Renal cortical epithelial cell (primary cell): ENCODE measurements at places on chromosomes 4 and X. TPM values are rescaled to one million over a fixed set of nuclear protein-coding genes. Genes with fewer than 3 reads are reported as not detected.
A peak's percentile ranks its signal among the peaks of the same experiment; 100 is the strongest.

SMR3B gene
- total RNA-seq, result not detected in 2 replicates

PROM1 gene
- 61.6 and 98.4 TPM in 2 replicates for total RNA-seq

NAA11 gene
- not detected in 2 replicates for total RNA-seq

ZNF182 gene
- 3.3 and 10.0 TPM in 2 replicates for total RNA-seq

DNA sequence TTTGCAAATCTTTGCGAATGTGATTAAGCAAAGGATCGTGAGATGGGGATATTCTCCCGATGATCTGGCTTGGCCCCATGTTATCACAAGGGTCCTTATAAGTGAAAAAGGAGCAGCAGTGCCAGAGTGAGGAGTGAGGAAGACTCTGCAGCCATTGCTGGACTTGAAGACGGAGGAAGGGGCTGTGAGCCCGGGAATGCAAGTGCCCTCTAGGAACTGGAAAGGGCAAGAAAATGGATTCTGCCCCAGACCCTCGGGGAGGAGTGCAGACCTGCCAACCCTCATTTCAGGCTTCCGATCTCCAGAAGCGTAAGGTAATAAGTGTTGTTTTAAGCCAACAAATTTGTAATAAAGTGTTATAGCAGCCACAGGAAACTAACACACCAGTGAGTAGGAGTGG lies 76.3 kb downstream of the EVC start:
- DNase-seq, result no peak

DNA sequence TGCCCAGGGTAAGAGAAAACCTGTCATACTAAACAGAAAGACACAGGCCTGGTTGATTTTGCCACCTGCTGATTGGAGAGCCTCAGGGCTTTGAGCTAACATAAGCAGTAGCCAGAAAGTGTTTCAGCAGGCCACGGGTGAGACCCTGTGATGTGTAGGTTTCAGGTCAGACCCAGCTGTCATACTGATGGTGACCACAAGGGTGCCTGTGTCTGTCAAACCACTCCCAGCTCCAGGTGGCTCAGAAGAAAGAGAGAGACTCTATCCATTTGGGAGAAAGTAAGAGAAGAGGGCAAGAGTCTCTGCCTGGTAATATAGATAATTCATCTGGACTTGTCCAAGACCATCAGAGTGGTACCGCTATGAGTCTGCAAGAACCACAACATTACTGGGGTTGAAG lies 72.8 kb upstream of the NLRP2B start:
- DNase-seq, result no peak

- peak; percentile 95 for DNase-seq
These were observed 104.7 kb upstream of the NOCT start for GRCh38 chr4:138910914-138911336.

DNA sequence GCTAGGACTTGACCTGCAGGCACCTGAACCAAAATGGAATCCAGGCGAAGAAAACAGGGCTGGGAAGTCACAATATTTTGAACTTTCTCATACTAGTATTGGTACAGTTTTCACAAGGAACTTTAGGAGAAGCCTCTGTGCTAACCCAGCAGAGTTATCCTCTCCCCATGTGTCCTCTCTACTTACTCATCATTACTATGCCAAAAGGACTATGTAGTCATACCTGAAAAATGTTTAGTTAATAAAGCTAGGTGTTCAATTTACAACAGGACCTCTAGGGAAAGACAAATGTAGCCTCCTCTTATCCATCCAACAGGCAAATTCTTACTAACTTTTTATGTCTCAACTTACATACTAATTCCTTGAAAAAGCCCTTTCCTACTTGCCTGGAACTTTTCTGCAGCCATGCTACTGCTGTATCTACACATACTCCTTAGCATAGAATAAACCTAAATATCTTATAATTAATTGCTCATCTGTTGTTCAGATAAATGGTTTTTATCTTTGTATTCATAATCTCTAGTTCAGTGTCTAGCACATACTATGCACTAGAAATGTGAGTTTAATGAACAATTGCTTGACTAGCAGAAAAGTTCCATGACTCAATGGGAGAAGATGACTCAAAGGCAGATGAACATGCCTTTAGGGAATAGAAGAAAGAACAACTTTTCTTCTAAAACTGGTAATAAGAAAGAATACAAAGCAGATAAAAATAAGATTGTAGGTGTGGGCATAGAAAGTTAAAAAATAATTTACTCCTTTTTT lies 215.5 kb upstream of the VEGFC start:
- DNase-seq, result peak; percentile 53

GRCh38 chr4:2378401-2378800 lies 40.0 kb downstream of the ZFYVE28 start:
- DNase-seq, result no peak

- no peak for DNase-seq
These were observed 70.9 kb upstream of the ENPP6 start for GRCh38 chr4:184288451-184289178.

GRCh38 chrX:44580466-44580865 lies 37.8 kb upstream of the FUNDC1 start:
- peak; percentile 54 for DNase-seq

DNA sequence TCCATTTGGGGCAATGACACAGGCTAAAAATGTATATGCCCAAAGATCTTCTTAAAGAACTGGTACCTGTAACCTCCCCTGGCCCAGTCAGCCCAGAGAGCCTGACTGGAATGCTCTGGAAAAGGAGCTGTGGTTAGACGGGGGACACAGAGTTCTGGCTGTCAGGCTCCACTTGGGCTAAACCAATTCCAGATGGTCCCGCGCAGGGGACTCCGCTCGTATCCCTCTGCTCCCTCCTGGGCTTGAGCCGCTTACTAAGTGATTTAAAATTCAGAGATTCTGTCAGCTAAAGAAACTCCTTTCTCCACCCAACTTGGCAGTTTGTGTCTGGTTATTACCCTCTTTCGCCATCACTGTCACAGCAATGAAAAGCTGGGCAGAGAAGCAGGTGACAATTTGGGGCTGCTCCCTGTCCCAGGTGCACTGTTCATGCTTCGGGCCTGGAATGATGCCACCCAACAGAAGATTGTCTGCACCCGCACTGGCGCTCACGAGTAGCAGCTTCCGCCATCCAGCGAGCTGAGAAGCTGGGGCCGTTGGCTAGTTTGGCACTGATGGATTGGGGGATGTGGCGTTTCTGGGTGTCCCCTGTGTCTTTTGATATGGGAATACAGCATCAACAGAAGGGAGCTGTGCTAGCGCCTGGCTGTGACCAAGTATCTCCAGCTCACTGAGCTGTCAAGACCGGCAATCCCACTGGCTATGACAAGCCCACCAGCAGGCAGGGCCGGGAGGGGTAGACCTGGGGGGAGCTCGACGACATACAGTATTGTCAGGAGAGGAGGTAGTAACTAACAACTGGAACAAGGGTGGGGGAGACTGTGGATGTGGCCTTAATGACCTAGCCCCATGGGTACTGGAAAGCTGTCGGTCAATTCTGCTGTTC lies 6.7 kb upstream of the IRAK1 start:
- DNase-seq, result no peak

DNA sequence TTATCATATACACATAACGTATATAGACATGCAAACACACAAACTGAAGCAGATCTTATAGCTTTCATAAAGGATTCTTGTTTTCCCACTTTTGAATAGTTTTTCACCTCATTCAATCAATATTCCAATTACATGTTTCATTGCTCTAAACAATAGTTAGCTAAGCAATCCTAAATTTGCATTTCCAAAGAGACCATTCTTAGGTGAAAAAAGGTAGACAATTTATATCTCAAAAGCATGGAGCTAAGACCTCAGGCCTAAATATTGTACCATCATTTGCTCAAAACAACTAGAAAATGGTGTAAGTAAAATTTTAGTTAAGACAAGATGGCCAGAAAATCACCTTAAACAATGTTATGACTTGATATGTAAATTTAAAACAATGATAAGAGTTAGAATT lies 1148.5 kb upstream of the DIAPH2 start:
- DNase-seq, result no peak

DNA sequence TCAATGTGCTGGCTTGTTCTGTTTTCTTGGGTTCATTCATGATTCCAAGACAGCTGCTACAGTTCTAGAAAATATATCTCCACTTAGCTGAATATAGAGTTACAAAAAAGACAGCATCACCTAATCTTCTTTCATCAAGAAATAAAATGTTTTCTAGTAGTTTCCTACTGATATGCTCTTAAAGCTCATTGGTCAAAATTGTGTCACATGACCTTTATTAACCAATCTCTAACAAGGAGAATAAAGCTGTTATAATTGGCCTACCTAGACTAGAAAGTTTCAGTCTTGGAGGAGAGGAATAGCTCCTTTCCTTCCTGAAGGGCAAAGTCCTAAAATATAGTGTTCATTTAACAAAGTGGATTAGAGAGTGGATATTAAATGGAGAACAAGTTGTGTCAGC lies 8.1 kb upstream of the PCDH18 start:
- no peak for DNase-seq

GRCh38 chr4:26985873-26986272 lies 125.2 kb downstream of the STIM2 start:
- peak; percentile 22 for DNase-seq

DNA sequence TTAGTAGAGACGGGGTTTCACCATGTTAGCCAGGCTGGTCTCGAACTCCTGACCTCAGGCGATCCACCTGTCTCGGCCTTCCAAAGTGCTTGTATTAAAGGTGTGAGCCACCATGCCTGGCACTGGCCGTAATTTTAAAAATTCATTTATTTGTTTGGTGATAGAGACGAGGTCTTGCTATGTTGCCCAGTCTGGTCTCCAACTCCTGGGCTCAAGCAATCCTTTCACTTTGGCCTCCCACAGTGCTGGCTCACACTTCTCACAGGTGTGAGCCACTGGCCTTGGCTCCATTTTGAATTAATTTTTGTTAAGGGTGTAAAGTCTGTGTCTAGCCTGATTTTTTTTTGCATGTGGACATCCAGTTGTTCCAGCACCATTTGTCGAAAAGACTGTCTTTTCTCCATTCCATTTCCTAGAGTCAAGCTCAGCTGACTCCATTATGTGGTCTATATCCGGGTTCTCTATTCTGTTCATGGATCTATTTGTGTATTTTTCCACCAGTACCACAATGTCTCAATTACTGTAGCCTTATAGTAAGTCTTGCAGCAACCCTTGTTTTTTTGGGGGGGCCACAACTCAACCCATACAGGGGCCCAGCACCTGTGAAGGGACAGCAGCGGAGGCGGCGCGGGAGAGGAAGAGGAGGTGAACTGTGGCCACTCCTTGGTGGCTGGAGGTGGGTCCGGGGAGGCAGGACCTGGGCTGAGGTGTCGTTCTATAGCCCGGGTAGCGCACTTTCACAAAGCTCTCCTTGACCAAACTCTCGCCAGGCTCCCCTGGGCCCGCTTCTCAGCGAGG lies 1.5 kb upstream of the NSD2 start:
- DNase-seq, result no peak

DNA sequence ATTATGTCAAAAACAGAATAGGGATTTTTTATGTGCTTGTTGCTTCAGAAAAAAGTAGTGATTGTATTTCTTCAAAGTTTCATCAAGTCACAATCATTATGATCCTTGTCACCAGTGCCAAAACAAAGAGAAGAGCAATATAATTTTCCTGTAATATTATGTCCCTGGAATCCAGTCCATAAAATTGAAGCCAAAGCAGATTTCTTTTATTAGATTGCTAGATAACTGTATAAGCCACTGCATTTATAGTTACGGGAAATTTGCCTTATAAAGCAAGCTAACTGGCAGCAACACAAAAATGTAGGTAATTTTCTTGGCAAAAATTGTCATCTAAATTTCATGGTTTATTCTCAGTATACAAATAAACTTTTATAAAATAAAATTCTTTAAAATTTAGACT lies 296.1 kb upstream of the ANKRD50 start:
- DNase-seq, result no peak

DNA sequence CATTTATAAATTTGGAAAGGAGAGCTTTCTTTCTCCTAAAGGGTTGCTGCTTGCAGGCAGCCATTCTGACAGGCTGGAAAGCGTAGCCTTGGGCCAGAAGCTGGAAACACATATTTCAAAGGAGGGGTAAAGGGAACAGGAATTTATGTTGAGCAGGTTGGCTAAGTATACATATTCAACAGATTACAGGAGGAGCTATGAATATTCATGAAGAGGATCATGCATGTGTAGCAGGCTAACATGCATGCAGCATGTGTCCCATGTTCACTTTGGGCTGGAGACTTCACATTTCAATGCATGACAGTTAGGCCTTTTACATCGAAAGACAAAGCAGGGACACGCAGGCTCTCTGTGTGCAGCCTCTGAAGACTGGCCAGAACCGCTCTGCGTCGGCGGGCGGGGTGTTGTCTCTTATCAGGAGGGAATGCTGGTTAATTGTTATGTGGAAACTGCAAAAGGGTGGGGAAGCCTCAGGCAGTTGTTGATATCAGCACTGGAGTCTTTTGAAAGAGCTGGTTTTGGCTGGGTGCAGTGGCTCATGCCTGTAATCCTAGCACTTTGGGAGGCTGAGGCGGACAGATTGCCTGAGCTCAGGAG lies 31.5 kb downstream of the CASP3 start:
- DNase-seq, result no peak

GRCh38 chr4:61468024-61468720 lies 268.0 kb downstream of the ADGRL3 start:
- peak; percentile 95 for DNase-seq

- DNase-seq, result no peak
These were observed 1.8 kb upstream of the SULT1E1 start for GRCh38 chr4:69861756-69862155.

GRCh38 chr4:39048311-39048710 lies 13.7 kb upstream of the KLHL5 start:
- DNase-seq, result no peak
